ENCODE measurements at places on chromosomes 11 and 22.

- no peak for DNase-seq
Observed at GRCh38 chr11:30585892-30586250, 282 bp downstream of the MPPED2 start.

DNA sequence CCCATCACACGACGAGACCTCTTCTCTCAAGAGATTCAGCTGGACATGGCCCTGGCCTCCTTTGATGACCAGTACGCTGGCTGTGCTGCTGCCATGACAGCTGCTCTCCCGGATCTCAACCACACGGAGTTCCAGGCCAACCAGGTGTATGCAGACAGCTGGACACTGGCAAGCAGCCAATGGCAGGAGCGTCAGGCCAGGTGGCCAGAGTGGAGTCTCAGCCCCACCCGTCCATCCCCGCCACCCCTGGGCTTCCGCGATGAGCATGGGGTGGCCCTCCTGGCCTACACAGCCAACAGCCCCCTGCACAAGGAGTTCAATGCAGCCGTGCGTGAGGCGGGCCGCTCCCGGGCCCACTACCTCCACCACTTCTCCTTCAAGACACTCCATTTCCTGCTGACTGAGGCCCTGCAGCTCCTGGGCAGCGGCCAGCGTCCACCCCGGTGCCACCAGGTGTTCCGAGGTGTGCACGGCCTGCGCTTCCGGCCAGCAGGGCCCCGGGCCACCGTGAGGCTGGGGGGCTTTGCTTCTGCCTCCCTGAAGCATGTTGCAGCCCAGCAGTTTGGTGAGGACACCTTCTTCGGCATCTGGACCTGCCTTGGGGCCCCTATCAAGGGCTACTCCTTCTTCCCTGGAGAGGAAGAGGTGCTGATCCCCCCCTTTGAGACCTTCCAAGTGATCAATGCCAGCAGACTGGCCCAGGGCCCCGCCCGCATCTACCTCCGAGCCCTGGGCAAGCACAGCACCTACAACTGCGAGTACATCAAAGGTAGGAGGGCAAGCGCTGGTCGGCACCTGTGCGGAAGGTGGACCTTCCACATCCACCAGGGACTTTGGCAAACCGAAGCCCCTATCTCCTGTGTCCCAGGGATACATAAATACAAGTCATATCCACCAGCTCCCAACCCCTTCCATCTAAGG, 11.3 kb downstream of the CHRNA10 start:
- DNase-seq = no peak

DNA sequence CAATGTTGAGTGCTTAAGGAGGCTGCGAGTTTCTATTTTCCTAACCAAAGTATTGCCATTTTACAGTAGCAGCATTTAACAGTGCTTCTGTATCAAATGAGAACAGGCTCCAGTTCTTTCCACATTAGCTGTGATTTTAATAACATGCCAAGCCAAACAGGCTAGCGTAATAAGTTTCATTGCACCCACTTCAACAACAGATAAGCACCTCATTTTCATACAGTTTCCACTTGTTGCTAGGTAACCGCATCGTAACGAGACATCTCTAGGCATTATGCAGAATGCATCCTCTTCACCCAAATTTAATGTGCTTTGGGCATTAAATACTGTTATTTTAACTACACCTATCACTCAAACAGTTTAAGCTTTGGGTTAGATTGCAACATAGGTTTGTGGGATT, 79.0 kb downstream of the CADM1 start:
- DNase-seq = no peak

GRCh38 chr11:72224564-72225410, at the start of gene INPPL1:
TSS of gene INPPL1 (plus strand) at chr11:72224767. CDS start at chr11:72224985, 218 bp downstream.
- DNase-seq = no peak

GRCh38 chr22:46042786-46043185, 65.8 kb upstream of the WNT7B start:
- no peak for DNase-seq

GRCh38 chr11:93193731-93194130, 4.1 kb downstream of the SLC36A4 start:
- no peak for DNase-seq

- no peak for DNase-seq
Observed at GRCh38 chr11:17743026-17743807, 8.6 kb downstream of the KCNC1 start.

DNA sequence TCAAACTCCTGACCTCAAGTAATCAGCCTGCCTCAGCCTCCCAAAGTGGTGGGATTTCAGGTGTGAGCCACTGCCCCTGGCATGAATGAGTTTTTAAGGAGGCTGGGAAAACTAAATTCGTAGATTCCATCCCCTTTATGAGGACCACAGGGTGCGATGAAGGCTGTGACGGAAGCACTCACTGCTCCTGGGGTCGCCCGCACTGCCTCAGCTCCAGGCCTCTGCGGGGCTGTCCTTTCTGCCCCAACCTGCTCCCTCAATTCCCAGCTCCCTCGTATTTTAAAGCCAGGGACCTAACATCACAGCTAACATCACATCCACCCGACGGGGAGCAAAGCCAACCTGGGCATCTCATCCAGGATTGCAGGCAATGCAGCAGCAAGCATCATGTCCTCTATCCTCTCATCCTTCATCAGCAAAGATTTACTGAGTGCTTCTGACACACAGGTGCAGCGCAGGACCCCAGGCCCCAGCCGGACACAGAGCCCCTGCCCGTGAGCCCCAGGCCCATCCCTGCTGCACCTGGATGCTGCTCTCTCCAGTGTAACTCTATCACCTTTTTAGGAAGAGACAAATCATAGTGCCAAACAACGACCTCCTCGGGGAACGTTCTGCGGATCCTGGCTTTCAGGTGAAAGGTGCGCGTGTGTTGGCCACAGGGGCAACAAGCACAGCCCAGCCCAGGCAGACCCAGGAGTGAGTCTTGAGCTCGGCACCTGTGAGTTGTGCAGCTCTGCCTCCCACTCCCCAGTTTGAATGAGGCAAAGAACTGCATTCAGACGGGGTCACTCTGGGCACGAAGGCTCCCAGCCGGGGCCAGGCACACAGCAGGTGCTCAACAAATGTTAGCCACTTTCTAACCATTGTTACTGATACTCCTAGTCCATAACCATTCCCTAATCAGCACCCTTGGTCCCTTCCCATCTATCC, 134.3 kb downstream of the CRYBB2 start:
- DNase-seq = no peak
